ENCODE measurements at places on chromosomes 7 and 10. TPM values are rescaled to one million over a fixed set of nuclear protein-coding genes. Genes with fewer than 3 reads are reported as not detected.

GRCh38 chr7:106419455-106420182, 134.8 kb upstream of the NAMPT start:
- no peak for DNase-seq

- DNase-seq = no peak
These were observed 4.2 kb upstream of the ACSL5 start for GRCh38 chr10:112369495-112370423.

- no peak for DNase-seq
These were observed 49.9 kb upstream of the COL1A2 start for GRCh38 chr7:94344826-94345225.

- peak; percentile 23 for DNase-seq
These were observed 342.7 kb upstream of the ETV1 start for GRCh38 chr7:14332155-14332554.

DNA sequence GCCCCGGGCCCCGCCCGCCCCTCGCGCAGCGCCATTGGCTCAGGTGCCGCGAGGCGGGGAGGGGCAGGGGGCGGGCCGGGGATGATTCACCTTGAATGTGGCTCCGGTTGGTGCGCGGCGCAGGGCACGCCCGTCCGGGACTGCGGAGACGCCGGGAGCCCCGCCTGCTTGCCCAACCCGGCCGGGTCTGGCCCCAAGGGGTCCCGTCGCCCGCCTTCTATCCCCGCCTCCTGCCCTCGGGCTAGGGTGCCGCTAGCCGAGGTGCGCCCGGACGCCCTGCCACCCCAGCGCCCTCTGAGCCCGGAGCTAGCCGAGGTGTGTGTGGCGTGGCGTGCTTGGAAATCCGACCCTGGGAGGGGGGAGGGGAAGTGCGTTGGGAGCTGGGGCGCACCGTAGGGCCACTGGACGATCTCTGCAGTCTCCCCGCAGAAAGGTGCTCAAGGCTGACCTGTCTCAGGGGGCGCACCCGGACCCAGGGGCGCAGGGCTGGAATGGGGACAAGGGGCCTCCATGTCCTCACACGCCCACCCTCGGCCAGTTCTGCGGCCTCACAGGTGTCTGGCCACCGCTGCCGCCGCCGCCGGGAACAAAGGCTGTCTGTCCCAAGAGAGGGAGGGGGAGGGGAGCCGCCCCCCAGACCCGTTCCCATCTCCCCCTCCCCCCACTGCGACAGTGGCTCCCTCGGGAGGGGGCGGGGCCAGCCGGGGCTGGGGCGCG, 168.9 kb downstream of the NRF1 start:
- DNase-seq = peak; percentile 35

Gene CLEC5A
- total RNA-seq = not detected

DNA sequence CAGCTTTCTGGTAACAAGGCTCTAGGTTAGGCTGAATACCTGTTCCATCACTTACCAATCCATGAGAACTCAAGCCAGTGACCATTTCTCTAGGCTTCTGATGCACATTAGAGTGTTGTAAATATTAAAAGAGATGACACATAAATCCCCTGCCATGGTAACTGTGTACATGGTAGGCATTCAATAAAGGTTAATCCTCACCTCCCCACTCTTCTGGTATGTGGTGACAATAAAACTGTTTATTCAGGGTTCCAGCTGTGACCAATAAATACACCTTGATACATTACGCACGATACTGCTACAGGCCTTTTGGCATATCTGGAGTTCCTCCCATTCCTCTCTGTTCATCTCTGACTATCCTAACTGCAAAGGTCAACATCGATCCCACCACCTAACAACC, 171.9 kb downstream of the SRPK2 start:
- peak; percentile 23 for DNase-seq

Gene CCDC146
- 10.8 TPM for total RNA-seq

DNA sequence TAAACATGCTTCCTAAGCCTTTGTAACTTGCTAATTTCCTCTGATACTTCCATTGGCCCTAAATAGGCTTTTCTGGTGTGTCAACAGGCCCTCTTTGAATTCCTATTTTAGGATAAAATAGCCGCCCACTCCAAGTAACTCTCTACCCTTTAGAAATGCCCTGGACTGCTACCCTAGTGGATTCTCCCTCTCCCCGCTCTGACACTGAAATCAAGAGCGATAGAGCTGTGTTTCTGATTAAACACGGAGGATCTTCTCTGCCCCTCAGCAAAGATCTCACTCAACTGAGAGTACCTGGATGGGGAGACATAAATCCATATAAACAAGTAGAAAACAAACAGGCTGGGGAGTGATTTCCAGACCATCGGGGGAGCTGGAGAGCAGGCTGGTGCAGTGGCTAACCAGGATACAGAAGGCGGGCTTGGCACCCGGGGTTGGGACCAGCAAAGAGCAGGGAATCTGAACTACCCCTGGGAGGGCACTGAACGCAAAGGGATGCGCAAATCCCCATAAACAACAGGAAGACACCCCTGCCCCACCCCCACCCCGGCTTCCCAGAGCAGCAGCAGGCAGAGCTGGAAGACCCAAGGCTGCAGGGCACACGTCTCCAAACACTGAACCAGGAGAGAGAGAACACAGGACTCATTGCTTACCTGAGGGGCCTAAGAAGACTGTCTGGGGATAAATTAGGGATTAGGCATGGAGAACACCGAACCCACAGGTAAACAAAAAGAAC, 2.5 kb downstream of the ASB13 start:
- DNase-seq = no peak

DNA sequence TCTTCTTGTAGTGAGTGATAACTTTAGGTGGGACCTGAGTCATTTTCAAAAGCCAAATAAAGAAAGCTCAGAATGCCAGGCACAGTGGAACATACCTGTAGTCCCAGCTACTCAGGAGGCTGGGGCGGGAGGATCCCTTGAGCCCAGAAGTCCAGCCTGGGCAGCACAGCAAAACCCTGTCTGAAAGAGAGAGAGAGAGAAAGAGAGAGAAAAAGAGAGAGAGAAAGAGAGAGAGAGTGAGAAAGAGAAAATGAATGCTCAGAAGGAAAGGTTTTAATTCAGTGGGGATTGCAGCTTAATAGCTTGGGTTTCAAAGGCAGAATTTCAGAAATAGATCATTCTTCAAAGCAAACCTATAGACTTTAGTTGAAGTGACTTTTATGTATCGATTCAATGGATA, 25.7 kb downstream of the GPNMB start:
- no peak for DNase-seq

Gene ADARB2
- total RNA-seq = 0.10 TPM

GRCh38 chr10:33067917-33068316, 109.9 kb upstream of the ITGB1 start:
- no peak for DNase-seq

Gene PRRT4
- total RNA-seq = not detected

DNA sequence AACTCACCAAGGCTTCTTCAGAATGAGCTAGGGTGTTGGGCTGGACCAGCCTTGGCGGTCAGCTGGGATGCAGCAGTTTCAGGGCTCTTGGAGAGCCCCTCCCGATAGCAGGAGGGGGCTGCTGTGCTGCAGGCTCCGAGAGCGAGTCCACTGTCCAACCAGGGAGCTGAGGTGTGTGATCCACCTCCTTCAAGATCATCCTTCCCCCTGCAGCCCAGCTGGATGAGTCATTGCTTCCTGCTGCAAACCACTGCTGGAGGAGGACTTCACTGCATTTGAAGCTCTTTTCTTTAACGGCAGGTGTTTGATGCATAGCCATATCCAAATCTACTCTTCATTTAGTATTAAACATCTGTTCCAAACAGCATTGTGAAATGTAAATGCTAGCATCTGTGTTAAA, 54.2 kb upstream of the EBF3 start:
- DNase-seq = no peak

- no peak for DNase-seq
These were observed 28.1 kb downstream of the AGAP3 start for GRCh38 chr7:151114151-151115090.

Gene ENTPD1
- total RNA-seq = 0.52 TPM

DNA sequence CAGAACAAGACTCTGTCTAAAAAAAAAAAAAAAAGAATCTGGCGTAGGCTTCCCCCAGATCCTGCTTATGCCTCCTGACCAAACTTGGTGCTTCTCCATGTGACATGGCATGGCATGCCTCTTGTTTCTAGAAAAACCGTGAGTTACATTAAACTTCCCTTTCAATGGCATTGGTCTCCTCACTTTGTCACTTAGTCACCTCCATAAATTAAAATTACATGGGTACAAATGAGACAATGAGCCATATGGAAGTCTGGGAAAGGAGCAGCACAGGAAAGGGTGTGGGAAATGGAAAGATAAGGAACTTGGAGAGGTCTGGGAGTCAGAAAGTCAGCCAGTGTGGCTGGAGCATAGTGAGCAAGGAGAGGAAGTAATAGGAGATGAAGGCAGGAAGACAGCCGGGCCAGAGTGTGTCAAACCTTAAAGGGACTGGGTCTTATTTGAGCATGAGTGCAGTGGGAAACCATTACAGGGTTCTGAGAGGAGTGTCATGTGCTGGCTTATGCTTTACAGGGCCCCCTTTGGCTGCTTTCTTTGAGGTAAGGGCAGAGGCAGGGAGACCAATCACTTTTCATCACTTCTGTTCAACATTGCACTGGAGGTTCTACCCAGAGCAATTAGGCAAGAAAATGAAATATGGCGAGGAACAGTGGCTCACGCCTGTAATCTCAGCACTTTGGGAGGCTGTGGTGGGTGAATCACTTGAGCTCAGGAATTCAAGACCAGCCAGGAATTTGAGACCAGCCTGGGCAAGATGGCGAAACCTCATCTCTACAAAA, 21.3 kb upstream of the ZMIZ2 start:
- peak; percentile 82 for DNase-seq

Gene COL26A1
- total RNA-seq = not detected

GRCh38 chr7:27636326-27637006, 26.2 kb downstream of the HIBADH start:
- DNase-seq = no peak

- no peak for DNase-seq
These were observed 34.0 kb downstream of the BRI3 start for GRCh38 chr7:98315318-98315993.

Gene SPDYE2B
- total RNA-seq = not detected

Gene ATOH7
- total RNA-seq = not detected

DNA sequence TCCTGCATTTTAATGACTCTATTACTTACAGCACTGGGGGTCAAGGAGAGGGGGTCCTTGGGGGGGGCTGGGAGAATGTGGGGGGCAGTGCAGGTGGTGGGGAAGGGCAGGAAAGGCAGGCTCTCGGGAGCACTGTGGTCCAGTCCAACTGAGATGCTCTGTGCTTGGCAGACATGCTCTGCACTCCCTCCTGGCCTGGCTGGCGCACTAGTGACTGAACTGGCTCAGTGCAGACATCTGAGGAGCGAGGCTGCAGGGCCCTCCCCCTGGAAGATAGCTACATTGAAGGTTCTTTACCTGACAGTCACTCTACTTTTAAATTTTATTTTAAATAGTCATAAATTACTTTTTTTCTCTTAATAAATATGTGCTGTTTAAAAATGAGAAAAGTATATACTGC, 105.7 kb downstream of the NEURL1 start:
- no peak for DNase-seq

DNA sequence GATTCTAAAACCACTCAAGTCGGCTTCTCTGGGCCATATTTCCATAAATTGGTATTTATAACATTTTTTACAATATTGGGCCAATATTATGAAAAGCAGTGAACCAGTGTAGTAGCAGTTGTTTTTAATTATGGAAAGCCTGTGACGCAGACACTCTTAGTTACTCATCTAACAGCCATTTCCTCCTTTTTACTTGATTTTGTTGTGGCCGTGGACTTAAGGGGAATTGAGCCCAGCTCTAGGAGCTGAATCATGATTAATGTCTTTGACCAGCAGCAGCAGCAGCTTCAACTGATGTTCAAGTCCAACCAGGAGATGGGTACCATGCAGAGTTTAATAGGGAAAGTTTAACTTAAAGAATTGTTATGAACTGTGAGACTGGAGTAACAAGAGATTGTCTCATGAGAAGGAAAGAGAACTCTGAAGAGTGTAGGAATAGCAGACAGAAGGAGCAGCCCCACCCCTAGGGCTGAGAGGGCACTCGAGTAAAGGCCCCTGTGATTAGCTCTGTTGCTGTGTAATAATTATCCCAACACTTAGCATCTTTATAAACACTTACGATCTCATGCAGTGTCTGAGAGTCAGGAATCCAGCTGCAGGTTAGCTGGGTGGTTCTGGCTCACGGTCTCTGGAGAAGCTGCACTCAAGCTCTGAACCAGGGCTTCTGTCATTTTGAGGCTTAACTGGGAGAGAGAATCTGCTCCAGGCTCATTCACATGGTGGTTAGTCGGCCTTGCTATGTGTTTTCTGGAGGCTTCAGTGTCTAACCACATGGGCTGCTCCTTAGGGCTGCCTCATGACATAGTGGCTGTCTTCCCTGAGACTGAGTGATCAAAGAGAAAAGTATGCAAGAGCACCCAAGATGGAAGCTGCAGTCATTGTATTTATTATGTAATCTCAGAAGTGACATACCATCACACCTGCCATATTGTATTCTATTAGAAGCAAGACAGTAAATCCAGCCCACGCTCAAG, 4.6 kb downstream of the LANCL2 start:
- peak; percentile 78 for DNase-seq

Gene AKR1C3
- total RNA-seq = 71.9 TPM

GRCh38 chr10:98438715-98439114, 8.0 kb downstream of the HPS1 start:
- DNase-seq = no peak

DNA sequence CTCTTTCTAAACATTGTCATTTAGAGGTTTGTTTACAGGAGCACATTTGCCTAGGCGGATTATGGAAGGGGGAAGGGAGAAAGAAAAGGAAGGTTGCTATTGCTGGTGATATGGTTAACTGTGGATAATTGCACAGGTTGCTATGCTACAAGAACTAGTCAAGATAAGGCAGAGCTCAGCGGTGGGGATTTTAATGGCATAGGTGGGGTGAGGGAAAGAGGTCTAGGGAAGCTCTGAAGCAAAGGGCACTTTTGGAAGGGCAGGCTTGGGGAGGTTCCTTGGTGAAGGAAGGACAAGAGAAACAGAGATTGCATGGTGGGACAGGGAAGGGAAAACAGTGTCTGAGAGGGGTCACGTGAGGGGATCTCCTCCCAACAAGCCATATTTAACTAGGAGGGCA, 19.5 kb downstream of the HYAL4 start:
- no peak for DNase-seq

Gene MBLAC1
- total RNA-seq = 1.6 TPM

- DNase-seq = no peak
These were observed 49.0 kb downstream of the PRR15 start for GRCh38 chr7:29612596-29612995.

- no peak for DNase-seq
These were observed 38.8 kb upstream of the NEBL start for GRCh38 chr10:20935931-20936330.

DNA sequence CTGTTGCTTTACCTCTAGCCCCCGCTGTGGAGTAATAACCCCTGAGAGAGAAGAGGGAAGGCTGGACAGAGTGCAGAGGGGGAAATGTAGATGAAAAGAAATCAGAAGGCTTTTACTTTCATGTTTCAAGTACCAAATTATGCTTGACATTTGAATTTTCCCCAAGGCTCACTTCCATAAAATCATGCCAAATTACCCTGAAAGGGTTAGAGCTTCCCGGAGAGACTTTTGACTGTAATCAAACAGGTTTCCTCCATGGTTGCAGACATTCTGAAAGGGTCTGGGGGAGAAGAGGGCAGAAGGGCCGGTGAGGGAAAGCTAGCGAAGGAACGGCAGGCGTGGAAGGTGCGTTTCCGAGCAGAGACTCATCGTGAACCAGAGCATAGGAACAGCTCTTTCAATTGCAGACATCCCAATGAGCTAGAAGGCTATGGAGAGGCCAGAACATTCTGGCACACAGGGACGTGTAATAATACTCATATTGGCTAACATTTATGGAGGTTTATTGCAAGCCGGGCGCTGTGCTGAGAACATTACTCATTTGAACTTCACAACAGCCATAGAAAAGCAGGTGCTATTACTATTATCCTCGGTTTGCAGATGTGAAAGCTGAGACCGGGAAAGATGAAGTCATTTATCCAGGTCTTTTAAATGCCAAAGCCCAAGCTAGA, 620.8 kb upstream of the AUTS2 start:
- DNase-seq = no peak

Gene SORBS1
- total RNA-seq = 9.8 TPM

Measured in renal cortical epithelial cell (primary cell).